NCI-H1436 (cell line): ENCODE measurements at places on chromosomes 2 and 18.

DNA sequence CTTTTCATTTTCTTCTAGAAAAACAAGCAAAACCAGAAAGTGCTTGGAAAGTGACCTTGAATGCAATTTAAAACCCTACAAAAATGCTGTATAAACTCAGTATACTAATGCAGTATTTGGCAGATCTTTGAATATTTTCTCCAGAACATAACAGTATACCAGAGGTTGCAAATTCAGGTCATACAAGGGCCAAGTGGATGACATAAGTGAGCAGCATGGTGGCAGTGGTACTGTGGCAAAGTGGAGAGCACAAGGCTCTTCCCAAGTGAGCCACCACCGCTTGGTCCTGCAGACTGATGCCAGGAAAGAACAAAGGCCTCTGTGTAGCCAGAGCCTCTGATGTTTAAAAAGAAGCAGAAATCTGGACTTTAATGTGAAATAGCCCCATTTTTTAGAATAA is 33.1 kb downstream of the METTL4 start:
- no peak for DNase-seq

DNA sequence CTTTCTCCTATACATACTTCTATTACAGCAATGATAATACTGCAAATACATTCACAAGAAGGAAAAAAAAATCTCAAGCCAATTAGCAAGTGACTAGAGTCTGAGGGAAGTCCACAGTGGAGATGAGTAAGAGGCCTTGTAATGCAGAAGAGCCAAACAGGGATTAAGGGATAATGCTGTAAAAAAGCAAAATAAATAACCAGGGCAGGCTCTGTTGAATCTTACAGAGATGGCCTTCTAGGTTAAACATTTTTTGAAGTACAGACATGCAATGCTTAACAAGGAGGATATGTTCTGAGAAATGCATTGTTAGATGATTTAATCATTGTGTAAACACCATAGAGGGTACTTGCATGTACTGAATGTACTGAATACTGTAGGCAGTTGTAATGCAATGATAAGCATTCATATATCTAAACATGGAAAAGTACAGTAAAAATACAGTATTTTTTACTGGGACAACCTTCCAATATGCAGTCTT is 122.1 kb upstream of the RMDN2 start:
- no peak for DNase-seq

GRCh38 chr2:72895759-72896281 is 8.6 kb downstream of the SPR start:
- no peak for DNase-seq

DNA sequence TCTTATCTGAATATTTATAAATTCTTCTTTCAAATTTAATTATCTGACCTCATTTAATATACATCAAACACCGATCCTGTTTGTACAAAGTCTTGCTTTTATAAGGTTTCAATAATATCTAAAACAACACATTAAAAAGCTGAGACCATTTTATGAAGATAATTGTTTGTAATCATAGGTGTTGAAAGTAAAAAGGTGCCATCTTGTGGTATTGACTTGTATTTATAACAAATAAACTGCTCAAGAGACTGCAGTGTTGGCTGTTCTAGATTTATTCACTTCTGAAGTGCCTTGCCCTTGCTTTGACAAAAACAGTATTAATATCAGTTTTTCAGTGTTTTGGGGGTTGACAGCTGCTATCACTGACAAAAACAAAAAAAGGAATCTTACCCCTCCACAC is 286.8 kb upstream of the HNMT start:
- no peak for DNase-seq

DNA sequence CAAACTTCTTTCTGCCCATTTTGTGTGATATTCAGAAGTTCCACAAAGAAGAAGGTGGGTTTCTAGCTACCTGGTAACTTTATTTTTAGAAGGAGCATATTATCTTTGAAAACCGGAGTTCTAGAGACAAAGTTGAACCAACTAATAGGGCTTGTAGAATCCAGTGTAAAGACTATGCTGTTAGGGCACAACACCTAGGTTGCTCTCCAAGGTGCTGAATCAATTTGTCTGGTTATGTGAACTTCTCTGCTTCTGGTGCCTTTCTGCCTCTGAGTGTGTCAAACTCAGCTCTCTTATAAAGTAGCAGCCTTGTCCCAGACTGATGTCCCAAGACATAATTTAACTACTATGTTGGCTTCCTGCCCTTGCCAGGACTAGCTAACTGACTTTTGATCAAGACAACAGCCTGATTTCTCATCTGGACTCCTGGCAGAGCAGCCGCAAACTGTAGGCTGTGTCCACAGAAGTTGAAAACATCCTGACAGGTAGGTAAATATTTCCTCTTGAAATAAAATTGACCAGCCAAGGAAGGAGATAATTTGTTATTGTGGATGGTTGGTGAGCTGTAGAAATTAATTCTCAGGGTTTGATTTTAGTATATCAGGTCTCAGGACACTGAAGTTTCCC is 119.4 kb downstream of the CYRIA start:
- DNase-seq: no peak

DNA sequence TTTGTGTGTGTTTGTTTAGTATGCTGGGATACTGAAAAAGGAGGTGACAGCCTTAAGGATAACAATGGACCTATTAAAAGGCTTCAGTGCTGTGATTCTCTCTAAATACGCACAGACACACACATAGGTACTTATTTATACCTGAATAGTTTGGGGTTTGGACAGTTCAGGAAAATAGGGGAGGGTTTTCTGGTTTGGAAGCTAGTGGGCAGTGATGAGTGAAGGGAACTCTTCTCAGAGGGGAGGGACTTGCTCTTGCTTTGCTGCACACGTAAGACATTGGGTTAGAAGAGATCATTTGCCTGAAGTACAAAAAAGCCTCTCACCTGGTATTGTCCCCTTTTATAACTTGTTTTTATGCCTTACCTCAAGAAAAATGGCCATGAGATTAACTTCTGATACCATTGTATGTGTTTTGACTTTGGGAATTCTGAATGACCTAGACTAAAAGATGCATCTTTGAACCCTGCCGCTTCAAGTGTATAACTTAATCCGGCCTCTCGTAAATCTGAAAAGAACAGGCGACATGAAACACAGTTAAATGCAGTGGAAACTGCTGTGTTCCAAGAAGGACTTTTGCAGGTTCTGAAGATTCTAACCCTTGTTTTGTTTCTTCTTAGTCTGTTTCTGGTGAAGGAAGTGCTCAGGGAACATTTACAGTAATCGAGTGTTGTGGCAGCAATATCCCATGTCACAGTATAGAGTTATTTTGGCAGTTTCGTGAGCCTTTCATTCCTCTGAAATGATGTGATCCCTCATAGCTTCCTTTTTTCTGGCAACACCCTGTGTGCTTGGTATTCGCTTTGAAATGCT is 2.5 kb downstream of the CRIM1 start:
- no peak for DNase-seq

GRCh38 chr2:61282104-61282590 is 120.2 kb downstream of the C2orf74 start:
- DNase-seq: no peak

DNA sequence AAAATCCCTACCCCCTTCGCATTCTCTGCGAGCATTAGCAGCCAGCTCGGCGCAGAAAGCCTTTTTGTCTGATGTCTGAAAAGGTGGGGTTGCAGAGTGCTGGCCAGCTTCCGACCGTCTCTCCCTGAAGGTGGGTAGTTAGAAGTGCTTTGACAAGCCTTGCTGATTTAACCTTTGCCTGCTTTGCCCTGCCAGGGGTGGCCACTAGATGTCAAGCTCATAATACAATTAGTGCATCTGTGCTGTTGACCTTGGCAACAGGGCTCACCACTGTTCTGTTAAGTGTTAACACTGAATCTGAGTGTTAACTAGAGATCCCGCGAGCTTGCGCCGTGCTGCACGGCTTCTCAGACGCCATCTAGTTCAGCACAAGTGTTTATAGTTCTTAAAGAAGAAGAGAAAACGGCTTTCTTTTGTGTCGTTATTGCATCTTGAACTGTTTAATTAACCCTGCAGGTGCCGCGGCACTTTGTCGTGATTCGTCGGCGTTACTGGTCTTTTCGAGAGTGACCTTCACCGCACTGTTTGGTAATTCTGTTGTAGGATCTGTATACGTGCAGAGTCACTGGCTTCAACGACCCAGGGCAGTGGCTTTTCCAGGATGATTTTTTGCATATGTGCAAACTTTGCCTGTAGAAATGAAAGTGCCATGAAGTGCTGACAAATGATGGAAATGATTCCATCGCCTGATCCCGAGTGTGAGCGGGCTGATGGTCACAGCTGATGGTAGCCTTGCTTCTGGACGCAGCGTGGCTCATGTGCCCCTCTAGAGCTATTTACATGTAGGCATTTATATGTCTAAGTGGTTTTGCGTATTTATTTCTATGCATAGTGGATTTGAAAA is 5.5 kb downstream of the SALL3 start:
- DNase-seq: peak; percentile 17

DNA sequence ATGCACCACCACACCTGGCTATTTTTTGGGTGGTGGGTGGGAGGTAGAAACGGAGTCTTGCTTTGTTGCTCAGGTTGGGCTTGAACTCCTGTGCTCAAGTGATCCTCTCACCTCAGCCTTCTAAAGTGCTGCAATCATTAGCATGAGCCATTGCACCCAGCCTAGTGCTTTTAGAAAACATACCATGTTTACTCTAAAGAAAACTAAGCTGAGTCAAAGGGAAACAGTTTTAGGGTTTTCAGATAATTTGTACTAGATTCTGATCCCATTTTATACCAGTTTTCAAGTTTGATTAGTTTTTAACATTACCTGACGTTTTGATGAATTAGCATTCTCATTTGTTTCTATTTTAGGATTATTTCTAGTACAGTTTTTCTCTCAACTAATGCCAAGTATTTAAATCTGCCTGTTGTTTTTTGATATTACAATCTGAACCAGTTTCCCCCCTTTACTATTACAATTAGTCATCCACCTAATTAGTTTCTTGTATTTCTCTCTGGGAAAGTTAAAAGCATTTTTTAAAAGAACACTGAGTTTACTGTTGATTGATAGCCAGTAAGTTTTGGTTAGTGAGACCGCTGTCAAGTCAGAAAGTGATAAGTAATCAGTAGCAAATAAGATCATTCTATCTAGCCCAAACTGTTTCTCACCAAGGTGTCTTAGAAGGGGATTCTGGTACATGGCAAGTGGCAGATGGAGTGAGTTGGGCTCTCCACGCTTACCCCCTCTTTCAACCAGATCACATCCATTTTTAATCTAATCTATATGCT is 24.2 kb upstream of the TBR1 start:
- DNase-seq: no peak
